Activated T-helper 1 cell treated with anti-CD3 and anti-CD28 coated beads, Interleukin-2, amount 50 U/mL, for 16 hours (primary cell): ENCODE measurements at places on chromosomes 5 and 9.
A peak's percentile ranks its signal among the peaks of the same experiment; 100 is the strongest.

GRCh38 chr9:99027443-99027842 is 77.5 kb upstream of the TGFBR1 start:
- DNase-seq = no peak

DNA sequence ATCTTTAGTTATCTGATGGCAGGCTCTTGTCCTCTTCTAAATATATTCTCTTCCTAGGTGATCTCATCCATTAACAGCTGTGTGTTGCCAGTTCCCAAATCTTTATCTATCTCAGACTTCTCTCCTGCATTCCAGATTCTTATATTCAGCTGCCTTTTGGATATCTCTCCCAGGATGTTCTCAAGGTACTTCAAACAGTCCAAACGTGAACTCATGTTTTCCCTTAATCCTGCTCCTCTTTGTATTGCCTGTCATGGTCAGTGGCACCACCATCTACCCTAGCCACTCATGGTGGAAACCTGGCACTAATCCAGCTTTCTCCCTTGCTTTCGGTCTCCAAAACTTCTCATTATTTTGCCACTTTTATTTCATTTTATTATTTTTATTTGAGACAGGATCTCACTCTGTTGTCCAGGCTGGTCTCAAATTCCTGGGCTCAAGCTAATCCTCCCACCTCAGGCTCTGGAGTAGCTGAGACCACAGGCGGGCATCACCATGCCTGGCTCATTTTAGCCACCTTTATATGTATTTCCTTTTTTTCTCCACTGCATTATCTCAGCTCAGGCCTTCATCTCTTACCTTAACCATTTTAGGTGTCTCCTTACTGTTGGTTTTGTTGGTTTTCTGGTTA is 3.8 kb downstream of the ZFYVE16 start:
- DNase-seq = no peak

- DNase-seq = peak; percentile 3
Measured at GRCh38 chr5:1515311-1515920, 8.3 kb downstream of the LPCAT1 start.

DNA sequence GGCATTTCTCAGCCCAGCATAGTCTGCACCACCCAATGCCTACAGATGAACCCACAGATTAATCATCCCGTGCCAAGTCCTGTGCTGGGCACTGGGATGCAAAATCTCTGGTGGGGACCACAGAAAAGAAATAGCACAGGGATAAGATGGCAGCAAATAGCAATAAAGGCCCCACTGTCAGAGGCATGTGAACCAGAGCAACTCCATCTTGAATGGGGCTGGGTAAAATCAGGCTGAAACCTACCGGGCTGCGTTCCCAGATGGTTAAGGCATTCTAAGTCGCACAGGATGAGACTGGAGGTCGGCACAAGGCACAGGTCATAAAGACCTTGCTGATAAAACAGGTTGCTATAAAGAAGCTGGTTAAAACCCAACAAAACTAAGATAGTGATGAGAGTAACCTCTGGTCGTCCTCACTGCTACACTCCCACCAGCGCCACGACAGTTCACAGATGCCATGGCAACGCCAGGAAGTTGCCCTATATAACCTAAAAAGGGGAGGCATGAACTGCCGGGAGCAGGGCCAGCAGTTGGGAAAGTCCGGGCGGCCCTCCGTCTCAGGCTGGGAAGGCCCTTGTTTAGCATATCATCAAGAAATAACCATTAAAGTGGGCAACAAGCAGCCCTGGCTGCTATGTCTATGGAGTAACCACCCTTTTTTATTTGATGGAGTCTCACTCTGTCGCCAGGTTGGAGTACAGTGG is 65.2 kb downstream of the C9orf50 start:
- no peak for DNase-seq

- no peak for DNase-seq
Measured at GRCh38 chr5:171709930-171710329, 75.7 kb upstream of the SMIM23 start.

DNA sequence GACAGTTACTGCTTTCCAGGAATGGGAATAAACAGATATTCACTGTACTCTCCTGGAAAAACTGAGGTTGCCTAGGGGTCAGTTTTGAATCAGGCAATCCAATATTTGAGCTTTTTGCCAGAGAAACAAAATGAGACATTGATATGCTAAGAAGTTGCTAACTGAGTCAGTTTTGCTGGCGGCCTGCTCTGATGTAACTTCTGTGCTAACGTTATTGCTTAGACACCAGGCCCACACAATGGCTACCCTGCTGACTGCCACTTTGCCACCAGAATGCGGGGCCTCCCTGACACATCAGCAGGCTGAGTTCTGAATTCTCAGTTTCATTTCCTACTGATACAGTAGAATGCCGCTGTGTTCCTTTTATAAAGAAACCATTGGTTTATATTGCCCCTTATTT is 18.2 kb upstream of the ZNF618 start:
- DNase-seq = no peak

DNA sequence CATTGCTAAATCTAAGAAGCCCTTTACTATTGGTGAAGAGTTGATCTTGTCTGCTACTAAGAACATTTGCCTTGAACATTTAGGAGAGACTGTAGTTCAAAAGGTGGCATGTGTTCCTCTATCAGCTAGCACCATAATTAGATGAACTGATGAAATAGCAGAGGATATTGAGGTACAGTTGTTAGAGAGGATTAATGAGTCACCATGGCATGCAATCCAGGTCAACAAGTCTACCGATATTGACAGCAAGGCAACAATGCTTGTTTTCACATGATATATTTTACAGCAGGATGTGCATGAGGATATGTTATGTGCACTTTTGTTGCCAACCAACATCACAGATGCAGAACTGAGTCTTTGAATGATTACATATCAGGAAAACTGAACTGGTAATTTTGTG is 134.3 kb upstream of the CDH9 start:
- DNase-seq = no peak

DNA sequence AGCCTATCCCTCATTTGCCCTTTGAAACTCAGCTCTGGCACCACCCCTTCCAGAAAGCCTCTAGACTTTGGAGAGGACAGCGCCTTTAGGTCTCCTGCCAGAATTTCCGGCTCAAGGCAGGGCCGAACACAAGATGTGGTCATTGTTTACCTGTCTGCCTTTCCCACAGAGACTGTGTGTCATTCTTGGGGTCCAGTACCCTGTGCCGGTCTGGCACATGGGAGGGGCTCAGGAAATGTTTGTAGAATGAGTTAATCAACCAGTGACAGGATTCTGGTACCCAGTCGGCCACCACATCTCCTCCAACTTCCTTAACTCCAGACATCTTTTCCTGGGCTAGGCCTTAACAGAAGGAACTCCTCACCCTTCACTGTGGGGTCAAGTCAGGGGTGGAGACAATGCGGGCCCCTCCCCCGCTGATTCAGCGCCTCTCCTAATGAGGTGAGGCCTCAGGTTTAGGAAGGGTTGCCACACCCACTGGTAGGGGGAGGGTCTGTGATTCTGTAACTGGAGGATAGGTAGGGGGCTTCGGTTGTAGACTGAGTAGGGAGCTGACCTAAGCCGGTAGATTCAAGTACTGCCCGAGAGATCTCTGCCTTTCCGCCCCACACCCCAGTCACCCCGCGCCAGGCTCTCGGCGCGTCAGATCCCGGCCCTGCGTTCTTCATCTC is 29.3 kb downstream of the PCDH1 start:
- no peak for DNase-seq

- no peak for DNase-seq
Measured at GRCh38 chr5:169367861-169368260, 66.9 kb upstream of the SLIT3 start.

DNA sequence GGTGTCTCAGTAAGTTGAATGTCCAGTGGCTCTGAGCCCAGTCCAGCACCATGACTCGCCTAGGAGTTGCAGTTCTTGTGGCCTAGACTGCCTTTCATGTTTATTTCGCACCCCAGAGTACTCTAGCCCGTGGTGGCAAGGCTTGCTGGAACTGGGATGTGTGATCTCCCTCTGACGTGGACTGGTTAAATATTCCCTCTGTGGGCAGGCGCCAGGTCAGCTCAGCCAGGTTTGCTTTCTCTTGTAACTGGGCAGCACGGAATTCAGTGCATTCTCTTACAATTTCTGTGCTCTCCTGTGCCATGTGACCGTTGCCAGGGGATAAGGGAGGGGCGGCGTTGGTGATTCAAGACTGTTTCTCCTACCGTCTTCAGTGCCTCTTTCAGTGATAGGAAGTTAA is 270.8 kb downstream of the KDM4C start:
- no peak for DNase-seq

- no peak for DNase-seq
Measured at GRCh38 chr9:132755096-132755495, 84.8 kb downstream of the GTF3C4 start.

- DNase-seq = no peak
Measured at GRCh38 chr9:126564716-126565115, 49.0 kb upstream of the LMX1B start.

GRCh38 chr5:124131466-124131865 is 615.0 kb downstream of the ZNF608 start:
- DNase-seq = no peak

- no peak for DNase-seq
Measured at GRCh38 chr9:2299156-2299842, 284.2 kb downstream of the SMARCA2 start.

DNA sequence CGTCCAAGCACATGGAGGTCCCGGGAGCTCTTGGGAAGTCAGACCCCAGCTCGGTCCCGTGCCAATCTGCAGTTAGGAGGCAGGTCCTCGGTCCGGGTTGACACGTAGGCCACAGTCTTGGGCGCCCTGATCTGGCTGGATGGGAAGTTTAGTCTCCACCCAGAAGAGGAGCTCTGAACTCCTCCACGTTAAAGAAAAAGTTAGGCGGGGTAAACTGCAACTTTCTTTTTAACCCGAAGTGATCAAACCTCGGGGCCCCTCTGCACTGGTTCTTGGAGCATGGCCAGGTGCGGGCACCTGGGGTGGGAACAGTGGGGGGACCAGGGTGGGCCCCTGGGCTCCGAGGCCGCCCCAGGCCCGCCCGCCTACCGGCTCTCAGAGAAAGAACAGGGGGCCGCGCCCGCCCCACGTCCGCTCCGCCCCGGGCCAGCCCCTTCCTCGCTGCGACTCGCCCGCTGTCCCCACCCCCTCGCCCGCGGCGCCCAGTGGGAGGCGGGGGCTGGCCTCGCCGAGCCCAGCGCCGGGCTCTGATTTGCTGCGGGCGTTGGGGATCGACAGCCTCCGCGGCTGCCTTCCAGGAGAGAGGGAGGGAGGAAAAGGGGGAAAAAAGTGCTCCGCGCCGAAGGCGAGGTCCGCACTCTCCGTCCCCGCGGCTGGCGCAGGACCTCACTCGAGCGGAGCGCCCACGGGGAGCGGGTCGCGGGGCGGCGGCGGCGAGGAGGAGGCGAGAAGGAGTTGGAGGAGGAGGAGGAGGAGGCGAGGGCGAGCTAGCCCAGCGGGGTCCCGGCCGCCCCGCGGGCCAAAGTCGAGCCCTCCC is at the start of gene COL5A1:
COL5A1 (plus strand) TSS at position 631 of the 817 bp plus-strand sequence. CDS start 385 bp downstream, outside the sequence.
- no peak for DNase-seq

- DNase-seq = no peak
Measured at GRCh38 chr5:161286066-161286655, 260.4 kb downstream of the GABRB2 start.
